ENCODE measurements at places on chromosomes 7 and 10.
A peak's percentile ranks its signal among the peaks of the same experiment; 100 is the strongest.

DNA sequence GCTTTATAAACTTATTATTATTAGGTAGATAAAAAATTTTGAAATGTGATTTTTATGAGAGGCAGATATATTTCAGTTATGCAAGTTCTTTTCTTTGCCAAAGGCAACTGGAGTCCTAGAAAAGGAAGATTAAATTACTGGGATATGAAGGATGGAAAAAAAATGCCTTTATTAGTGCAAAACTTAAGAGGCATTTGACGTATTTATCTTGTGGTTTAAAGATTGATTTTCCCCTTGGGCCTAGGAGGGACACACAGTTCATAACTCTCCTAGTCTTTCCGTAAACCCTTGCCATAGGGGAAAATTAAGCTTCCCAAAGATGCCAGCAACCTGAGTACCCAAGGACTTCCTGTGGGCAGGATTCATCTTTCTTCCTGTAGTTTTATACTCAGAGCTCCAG lies 3.1 kb upstream of the STEAP4 start:
- DNase-seq: no peak

- no peak for DNase-seq
Measured at GRCh38 chr7:16684935-16685334, 39.0 kb downstream of the BZW2 start.

DNA sequence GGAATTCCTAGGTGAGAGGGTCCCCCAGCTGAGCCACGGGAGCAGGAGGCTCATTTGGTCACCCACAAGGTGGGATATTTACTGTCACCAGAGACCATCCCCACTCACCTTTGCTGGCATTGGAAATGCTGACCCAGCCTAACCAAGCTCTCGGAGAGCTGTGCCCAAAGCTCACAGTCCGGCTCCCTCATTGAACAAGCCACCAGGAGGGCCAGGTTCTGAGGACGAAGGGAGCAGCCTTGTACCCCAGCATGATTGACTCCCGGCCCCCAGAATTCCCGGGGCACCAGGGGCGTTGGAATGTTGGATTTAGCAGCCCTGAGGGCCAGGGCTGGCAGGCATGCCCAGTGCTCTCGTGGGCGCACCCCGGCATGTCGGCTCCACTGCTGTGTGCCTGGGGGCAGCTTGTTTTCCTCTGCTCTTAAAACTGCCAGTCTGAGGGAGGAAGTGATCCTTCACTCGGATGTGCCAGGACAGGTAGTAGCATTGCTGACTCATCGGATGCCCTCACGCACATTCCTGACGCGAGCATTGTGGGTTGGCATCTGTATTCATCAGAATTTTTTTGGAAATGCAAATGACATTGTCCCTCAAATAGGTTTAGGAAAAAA lies 23.3 kb downstream of the CLIP2 start:
- DNase-seq: no peak

DNA sequence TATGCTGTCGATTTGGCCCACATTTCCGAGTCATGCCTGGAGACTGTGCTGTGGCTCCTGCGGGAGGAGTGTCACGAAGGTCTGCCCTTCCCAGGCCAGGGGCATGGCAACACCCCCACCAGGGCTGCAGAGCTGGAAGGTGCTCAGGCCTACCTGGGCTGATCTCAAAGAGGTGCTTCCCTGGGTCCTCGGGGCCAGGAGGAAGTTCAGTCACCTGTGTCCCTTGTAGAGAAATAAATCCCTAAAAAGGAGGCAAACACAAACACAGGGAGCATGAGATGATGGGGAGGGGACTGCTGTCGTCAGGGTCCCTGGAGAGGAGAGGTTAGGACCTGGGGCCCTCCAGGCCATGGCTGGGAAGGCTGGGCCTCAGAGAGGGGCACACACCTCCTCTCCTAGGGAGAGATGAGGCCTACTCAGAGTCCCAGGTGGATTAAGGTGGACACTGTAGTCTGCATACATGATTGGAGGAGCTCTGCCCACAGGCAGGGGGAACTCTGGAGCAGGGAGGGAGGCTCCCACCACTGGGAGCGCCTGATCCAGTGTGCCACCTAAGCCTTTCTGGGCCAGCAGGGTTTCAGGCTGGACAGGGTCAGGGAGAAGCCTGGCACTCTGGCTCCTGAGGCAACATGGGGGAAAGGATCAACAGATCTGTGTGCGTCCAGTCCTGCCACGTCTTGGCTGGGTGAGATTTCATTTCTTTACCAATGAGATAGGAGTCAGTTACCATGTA lies 49.4 kb downstream of the ARHGAP22 start:
- DNase-seq: no peak

- no peak for DNase-seq
Measured at GRCh38 chr7:127478024-127478355, 85.5 kb upstream of the ZNF800 start.

DNA sequence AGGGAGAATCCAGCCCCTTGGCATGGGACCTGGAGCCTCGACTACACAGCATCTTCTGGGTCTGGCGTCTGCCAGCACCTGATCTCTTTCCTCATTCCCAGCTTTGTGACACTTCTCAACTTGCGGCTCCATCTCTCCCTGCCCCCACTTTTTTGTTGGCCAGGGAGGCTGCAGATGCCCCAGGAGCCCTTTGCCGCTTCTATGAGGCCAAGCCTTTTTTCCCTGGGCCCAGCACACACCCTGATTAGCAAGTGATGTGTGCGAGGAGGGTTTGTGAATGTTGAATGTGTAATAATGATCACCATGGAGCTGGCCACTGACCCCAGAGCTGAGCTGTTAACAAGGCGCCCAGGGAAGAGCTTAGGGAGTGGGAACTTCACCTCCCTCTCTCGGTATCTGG lies 4.4 kb downstream of the EVX1 start:
- DNase-seq: no peak

GRCh38 chr10:71766717-71767419 lies 6.5 kb downstream of the VSIR start:
- DNase-seq: peak; percentile 56
